GM23338 (cell line): ENCODE measurements at places on chromosomes 3 and 15. TPM values are rescaled to one million over a fixed set of nuclear protein-coding genes. Genes with fewer than 3 reads are reported as not detected.

The CD96 gene
- not detected in 2 replicates for total RNA-seq

The PARP16 gene
- total RNA-seq: 3.6 and 4.6 TPM in 2 replicates

The CCPG1 gene
- 8.6 and 11.1 TPM in 2 replicates for total RNA-seq

The TMEM40 gene
- 0.14 TPM in 1 of 2 replicates, not detected in the other for total RNA-seq

The SOX14 gene
- total RNA-seq: 0.23 TPM in 1 of 2 replicates, not detected in the other

The CSNK1G1 gene
- 13.4 and 14.1 TPM in 2 replicates for total RNA-seq

DNA sequence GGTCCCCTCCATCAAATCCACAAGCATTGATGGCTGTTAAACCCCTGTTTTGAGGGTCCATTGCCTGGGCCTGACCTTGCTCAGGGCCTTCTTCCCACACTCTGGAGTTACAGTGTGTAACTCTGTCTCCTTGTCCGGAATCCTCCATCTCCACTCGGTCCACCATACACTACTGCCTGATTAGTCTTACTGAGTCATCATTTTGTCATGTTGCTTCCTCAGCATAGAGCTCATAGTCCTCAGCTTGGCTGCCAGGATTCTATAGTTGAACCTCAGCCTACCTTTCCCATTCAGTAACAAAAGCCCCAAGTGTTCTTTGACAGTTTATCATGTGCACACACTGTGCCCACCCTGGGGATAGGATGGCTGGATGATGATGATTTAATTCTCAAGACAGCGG, 113.0 kb downstream of the PDE8A start:
- DNase-seq: no peak

DNA sequence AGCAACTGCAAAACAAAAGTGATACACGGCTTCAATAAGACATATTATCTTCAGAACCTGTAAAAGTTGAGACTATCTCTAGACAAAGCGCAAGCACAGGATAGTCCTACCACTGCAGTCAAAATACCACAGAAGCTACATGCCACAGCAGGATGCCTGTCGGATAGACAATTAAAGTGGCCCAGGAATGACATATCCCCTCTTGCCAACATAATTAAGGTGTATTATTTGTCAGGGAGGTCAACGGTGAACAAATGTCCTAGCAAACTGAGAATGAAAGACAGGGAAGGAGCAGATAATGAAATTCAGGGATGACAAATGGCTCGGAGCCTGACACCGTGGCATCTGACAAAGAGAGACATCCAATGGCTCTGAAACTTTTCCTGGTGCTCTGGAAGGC, 185.7 kb downstream of the MECOM start:
- DNase-seq: no peak

- DNase-seq: no peak
Observed at GRCh38 chr15:84604826-84605553, 4.2 kb downstream of the ZSCAN2 start.

- DNase-seq: no peak
Observed at GRCh38 chr15:67547064-67547463, 4.6 kb downstream of the MAP2K5 start.

DNA sequence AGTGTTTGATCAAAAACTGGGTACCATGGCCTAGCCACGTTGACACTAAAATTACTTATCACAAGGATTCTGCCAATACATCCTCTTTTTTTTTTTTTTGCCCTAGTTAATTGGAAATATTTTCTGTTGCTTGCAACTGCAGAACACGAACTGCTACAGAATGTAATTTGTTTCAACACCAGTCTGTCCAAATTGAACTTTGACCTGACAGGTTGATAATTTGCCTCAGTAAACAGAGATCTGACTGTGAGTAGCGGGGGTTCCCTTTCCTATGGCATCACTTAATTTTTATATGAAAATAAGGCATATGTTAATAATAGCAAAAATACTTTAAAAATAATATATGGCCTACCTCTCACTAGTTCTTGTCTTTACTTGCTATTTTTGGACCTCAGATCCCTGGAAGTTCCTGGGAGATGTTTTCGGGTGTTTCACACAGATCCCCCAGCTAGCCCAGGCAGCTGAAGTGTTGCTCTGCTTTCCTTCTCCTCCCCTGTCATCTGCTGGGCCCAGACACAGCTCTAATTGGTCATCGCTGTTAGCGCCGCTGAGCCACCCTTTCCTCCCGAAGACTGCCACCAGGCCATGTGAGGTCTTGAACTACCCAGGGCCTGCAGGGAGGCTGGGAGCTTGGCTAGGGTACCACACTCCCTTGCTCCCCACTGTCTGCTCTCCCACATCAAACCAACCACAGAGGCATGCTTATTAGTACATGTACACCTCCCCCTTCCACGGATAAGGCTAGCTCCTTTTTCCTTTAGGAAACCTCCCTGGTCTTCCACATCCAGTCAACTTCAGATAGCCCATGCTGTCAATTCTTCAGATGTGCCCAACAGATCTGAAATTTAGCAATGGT, 89.8 kb upstream of the RNF7 start:
- DNase-seq: no peak

DNA sequence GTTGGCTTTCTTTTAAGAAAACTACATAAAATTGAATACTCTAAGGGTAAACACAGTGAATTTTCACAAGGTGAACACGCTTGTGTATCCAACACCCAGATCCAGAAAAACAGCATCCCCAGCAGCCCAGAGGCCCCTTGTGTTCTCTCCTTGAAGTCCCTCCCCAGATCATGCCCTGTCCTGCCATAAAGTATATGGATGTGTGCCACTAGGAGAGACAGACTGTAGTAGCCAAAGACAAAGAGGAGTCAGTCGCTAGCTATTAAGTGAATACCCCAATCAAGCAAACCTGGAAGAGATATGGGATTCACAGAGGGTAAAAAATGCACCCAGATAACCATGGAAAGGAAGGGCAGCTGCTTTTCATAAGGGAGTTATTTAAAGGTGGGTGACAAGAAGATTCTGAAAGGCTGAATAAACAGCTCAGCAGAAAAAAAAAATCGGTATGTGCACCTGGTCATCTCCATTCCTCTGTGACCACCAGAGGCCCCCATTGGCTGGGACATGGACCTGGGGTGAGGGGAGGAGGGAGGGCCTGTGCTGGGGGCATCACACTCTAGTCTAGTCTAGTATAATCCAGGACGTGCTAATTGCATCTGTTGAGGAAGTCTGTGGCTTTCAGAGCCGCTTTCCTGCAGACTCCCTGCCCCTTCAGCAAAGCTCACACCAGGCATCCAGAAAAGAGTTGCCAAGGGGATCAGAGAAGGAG, 167.3 kb upstream of the NDN start:
- peak; percentile 48 for DNase-seq

GRCh38 chr15:64732156-64732860, 43.1 kb downstream of the RBPMS2 start:
- DNase-seq: no peak

DNA sequence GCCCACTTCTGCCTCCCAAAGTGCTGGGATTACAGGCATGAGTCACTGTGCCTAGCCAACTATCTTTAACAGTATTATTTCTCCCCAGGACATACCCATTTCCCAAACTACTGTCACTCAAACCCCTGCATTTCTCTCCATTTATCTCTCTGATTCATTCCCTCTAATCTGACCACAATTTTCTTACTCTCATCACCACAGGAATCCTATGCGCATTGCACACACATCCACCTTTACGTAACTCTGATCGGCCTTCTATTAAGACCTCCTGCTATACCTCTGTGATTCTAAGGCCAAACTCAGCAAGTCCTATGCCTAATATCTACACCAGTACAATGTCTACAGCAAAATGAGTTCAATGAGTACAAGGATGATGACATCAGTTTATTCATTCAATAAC, 235.0 kb downstream of the ULK4 start:
- no peak for DNase-seq

DNA sequence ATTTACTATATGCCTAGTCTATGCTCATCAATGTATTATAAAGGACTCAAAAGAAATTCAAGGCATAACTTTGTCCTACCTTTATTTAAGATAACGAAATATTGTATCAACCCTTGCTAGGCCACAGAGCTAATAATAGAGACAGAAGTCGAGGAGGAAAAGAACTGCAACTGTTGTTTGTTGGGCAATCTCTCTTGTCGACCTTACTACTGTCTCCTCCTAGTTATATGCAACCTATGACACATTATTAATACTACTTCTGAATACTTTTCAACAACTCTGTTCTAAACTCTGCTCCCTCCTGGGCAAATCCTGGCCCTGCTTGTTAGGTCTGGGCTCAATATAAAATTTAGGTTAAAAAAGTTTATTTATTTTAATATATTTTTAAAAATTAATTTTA, 24.6 kb downstream of the SPPL2A start:
- no peak for DNase-seq

- no peak for DNase-seq
Observed at GRCh38 chr3:54932606-54933005, 4.7 kb upstream of the LRTM1 start.

DNA sequence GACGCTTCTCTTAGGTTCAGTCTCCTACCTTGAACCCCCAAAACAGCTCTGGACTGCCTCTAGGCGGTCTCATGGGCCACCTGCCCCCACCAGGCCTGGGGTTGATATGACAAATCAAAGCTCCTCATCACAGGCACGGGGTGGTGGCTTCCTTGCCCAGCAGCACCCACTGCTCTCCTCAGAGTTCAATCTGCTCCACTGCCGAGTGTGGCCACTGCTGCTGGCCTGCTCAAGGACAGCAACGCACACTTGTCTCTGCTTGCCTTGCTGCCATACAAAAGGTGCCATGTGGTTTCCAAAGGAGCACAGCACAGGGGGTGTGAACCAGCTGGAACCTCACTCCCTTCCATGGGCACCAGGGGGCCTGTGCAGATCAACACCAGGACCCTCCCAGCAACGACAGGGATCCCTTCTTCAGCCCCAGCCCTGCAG, 10.2 kb downstream of the KBTBD13 start:
- peak; percentile 49 for DNase-seq

- DNase-seq: no peak
Observed at GRCh38 chr15:80171787-80172186, 19.0 kb downstream of the FAH start.

- no peak for DNase-seq
Observed at GRCh38 chr3:190089711-190090110, 31.0 kb downstream of the P3H2 start.

DNA sequence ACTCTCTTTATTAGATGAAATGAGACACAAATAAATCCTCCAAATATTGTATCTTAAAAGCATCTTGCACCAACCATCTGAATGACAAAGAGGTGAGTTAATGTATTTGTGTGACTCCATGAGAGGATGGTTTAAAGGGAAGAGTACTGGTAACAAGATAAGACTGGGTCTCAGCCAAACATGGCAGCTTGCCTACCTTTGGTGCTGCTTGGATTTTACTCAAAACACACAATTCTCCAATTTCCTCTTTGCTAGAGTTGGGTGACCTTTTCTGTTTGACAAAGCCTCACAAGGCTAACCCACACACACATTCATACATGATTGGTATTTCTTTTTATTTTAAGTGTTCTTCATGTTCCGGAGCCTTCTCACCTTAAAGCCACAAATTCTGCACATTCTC, 506.4 kb downstream of the FGF12 start:
- DNase-seq: no peak

GRCh38 chr15:58699769-58700168, 49.7 kb downstream of the ADAM10 start:
- DNase-seq: no peak

GRCh38 chr3:51942603-51943450, 664 bp downstream of the PARP3 start:
- no peak for DNase-seq

DNA sequence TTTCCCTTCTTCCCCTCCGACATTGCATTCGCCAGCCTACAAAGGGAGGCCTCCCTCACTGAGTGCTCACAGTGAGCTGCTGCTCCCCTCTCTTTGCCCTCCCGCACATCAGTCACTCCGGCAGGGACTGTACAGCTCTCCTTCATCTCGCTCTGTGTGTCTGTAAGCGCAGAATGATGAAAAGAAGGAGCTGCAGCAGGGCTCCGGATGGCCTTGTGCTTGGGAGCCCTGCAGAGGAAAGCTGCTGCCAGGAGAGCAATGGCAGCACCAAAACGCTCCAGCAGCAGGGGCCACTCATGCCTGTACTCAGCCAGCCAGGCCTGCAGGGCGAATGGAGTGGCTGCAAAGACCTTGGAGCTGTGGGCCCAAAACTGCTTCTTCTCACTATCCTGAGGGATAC, 107.0 kb upstream of the NSMCE3 start:
- peak; percentile 37 for DNase-seq

DNA sequence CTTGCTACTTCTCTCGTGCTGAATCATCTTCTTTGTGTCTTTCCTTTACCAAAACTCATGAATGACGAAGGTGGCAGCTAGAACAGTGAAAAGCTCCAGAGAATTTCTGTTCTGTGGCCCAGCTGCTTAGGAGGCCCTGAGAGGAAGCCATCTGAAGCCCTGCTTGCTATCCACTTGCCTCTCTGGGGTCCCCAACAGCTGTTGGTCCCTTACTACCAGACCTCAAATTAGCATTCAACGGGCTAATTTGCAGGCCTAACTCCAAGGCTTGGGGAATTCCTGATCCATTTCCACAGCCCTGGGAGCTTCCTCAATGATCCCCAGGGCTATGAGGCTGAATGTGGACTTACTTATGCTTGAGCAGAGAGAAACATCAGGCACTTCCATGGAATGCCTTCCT, 37.5 kb upstream of the FSTL1 start:
- no peak for DNase-seq

DNA sequence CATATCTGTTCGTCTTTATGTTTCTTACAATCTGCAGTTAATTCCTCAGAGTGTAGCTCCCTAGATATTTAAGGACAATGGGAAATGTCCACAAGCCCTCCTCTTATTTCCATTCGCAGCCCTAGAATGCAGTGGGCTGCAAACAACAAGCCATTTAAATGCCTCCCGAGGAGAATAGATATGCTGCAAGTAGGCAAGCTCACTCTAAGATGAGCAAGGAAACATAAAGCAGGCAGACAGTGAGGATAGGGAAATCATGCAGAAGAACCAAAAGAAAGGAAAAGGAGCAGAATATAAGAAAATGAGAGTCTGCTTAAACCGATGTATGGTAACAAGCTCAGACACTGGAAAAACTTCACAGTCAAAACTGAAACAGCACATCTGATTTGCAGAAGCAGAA, 561.9 kb downstream of the GBE1 start:
- DNase-seq: peak; percentile 6

DNA sequence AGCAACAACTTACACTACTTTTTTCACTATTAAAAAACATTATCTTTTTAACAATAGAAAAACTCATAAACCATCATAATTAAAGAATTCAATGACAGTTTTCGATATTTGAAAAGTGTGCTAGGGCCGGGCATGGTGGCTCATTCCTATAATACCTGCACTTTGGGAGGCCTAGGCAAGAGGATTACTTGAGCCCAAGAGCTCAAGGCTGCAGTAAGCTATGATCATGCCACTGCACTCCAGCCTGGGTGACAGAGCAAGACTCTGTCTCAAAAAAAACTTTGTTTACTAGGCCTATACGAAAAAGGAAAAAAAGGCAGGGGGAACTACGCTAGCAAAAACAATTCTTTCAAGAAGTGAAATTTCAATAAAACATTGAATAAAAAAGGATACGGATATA, 28.1 kb downstream of the AVEN start:
- no peak for DNase-seq

- no peak for DNase-seq
Observed at GRCh38 chr15:78425643-78426042, 12.4 kb upstream of the IREB2 start.

- no peak for DNase-seq
Observed at GRCh38 chr15:100612539-100612938, 10.2 kb downstream of the ASB7 start.

GRCh38 chr15:93485438-93486327, 396.7 kb upstream of the RGMA start:
- DNase-seq: no peak

- peak; percentile 71 for DNase-seq
Observed at GRCh38 chr15:73464602-73465001, 21.6 kb downstream of the REC114 start.
